Activated CD4-positive, alpha-beta memory T cell treated with anti-CD3 and anti-CD28 coated beads, Interleukin-2, amount 10 ng/mL, durations not matched to agents 7 days and 5 days (primary cell): ENCODE measurements at places on chromosomes 7 and 10. TPM values are rescaled to one million over a fixed set of nuclear protein-coding genes. Genes with fewer than 3 reads are reported as not detected.
A peak's percentile ranks its signal among the peaks of the same experiment; 100 is the strongest.

The PNLIPRP1 gene
- total RNA-seq, result not detected

The GNG11 gene
- not detected for total RNA-seq

The ACSM6 gene
- total RNA-seq, result not detected

The ASZ1 gene
- total RNA-seq, result not detected

The PAPSS2 gene
- total RNA-seq, result 0.13 TPM

The AGMO gene
- not detected for total RNA-seq

The MSANTD7 gene
- total RNA-seq, result 15.5 TPM

The STEAP1B gene
- 0.33 TPM for total RNA-seq

GRCh38 chr10:62852961-62853702 lies 37.0 kb upstream of the EGR2 start:
- peak overlapping the region; percentile 75 for H3K27ac ChIP-seq
- peaks cover 21% of the 10 kb centered on the region for H3K27me3 ChIP-seq
- H3K4me1 ChIP-seq, result peaks cover 63% of the 10 kb centered on the region
- H3K4me3 ChIP-seq, result no peak overlapping the region

DNA sequence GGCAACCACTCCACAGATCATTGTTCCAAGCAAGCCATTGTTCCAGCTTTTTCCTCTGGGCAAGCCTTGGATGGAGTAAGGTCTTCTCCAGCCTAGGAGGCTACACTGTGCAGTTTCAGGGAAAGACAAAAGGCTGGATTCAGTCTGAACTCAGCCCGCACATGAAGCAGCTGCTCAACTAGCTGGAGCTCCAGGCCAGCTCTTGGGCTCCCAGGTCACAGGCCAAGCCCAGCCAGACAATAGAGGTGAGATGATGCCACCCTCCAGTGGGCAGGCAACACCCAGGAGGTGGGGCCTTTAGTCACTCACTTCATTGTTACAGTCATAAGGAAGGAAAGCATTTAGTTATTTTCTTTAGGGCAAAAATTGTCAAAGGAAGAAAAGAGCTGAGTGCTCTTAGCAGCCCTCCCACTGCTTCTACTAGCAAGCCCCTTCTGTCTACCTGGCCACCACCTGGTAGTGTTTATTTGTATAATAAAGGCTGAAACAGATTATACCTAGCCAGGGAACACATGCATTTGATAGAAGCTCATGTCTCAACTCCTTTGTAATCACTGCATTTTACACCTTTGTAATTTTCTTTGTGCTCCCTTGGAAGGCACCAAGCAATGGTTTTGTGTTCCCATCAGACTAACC lies 253.4 kb downstream of the WDR11 start:
- no peaks in the 10 kb centered on the region for H3K36me3 ChIP-seq
- no peak overlapping the region for H3K27ac ChIP-seq
- H3K27me3 ChIP-seq, result no peaks in the 10 kb centered on the region

DNA sequence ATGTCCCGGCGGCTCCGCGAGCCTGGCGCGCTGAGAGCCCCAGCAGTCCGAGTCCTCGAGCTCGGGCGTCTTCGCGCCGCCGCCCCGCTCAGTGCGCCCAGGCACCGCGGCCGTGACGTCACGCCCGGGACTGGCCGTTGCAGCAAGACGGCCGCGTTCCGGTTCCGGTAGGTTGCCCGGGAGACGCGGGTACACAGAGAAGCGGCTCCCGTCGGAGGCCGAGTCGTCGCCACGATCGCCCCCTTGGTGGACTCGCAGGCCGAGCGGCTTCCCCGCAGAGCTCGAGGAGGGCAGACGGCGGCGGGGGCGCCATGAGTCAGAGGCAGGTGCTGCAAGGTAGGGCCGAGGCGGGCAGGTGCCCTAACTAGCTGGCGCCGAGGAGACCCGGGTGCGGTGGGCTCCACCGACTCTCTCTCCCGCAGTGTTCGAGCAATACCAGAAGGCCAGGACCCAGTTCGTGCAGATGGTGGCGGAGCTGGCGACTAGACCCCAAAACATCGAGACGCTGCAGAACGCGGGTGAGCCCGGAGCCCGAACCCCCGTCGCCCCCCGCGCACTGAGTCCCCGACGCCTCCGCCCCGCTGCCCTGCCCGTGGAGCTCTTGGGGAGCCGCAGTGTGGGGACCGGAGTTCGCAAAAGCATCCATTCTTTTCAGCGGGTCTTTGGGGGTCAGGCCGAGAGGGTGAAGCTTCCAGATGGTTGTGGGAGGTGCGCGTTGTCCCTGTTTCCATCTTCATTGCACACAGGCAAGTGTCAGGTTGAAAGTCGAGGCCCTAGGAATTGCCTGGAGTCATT lies at the start of gene SPAG6:
Gene SPAG6 (plus strand): TSS at position 196 of the 795 bp plus-strand sequence. CDS start 116 bp downstream, at position 312.
- peak; percentile 68 for DNase-seq
- peak within 1 kb of the TSS; percentile 1 for H3K27ac ChIP-seq
- peak within 1 kb of the TSS; percentile 64 for H3K4me3 ChIP-seq

DNA sequence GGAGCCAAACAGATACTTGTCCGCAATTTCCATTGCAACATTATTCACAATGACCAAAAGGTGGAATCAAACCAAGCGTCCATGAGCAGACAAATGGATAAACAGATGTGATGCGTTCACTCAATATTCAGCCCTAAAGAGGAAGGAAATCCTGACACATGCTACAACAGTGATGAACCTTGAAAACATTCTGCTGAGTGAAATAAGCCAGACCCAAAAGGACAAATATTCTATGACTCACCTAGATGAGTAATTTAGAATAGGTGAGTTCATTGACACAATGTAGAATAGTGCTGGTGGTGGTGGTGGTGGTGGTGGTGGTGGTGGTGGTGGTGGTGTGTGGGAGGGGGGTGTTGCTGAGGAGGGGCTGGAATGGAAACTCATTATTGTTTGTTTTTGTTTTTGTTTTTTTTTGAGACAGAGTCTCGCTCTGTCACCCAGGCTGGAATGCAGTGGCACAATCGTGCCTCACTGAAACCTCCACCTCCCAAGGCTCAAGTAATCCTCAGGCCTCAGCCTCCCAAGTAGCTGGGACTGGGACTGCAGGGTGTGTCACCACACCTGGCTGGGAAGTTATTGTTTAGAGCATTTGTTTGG lies 28.6 kb downstream of the SMKR1 start:
- peaks cover 3% of the 10 kb centered on the region for H3K27me3 ChIP-seq
- no peak overlapping the region for H3K4me3 ChIP-seq
- H3K27ac ChIP-seq, result peak overlapping the region; percentile 16

GRCh38 chr10:24685958-24686540 lies 37.6 kb downstream of the ARHGAP21 start:
- no peak for DNase-seq
- H3K36me3 ChIP-seq, result peaks cover 3% of the 10 kb centered on the region
- H3K27me3 ChIP-seq, result no peaks in the 10 kb centered on the region
- peaks cover 5% of the 10 kb centered on the region for H3K4me1 ChIP-seq

- no peak overlapping the region for H3K27ac ChIP-seq
- no peak for DNase-seq
- no peaks in the 10 kb centered on the region for H3K4me1 ChIP-seq
- H3K4me3 ChIP-seq, result no peak overlapping the region
- no peaks in the 10 kb centered on the region for H3K27me3 ChIP-seq
These were observed 272.7 kb downstream of the GFRA1 start for GRCh38 chr10:116000151-116000842.

DNA sequence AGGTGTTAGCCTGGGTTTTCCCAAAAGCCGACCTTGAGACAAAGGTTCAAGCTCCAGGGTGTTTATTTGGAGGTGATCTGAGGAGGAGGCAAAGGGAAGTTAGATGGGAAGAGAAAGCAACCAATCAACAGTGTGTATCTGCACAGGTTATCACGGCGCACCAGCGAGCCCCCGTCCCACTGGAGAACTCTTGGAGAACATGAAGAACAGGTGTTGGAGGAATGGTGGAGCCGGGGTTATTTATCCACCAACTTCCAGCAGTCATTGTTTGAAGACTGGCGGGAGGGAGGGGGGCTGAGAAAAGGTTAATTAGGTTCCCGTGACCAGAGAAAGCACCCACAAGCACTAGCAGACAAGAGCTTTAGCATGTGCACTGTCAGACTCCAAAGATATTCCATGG lies 282.5 kb upstream of the FOXK1 start:
- DNase-seq, result no peak
- H3K27me3 ChIP-seq, result no peaks in the 10 kb centered on the region
- H3K4me1 ChIP-seq, result no peaks in the 10 kb centered on the region
- no peaks in the 10 kb centered on the region for H3K36me3 ChIP-seq

DNA sequence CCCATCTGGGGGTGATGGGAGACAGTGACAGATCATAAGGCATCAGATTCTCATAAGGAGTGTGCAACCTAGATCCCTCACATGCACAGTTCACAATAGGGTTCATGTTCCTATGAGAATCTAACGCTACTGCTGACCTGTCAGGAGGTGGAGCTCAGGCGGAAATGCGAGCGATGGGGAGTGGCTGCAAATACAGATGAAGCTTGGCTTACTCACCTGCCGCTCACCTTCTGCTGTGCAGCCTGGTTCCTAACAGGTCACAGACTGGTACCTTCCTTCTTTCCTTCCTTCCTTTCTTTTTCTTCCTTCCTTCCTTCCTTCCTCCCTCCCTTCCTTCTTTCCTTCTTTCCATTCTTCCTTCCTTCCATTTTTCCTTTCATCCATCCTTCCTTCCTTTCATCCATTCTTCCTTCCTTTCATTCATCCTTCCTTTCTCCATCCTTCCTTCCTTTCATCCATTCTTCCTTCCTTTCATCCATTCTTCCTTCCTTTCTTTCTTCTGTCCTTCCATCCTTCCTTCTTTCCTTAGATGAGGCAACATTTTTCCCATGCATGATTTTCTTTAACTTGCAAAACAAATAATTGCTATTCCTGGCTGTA lies 370.0 kb upstream of the AUTS2 start:
- no peaks in the 10 kb centered on the region for H3K36me3 ChIP-seq
- H3K4me1 ChIP-seq, result no peaks in the 10 kb centered on the region
- DNase-seq, result no peak
- no peak overlapping the region for H3K27ac ChIP-seq
- no peaks in the 10 kb centered on the region for H3K27me3 ChIP-seq
- H3K4me3 ChIP-seq, result no peak overlapping the region

DNA sequence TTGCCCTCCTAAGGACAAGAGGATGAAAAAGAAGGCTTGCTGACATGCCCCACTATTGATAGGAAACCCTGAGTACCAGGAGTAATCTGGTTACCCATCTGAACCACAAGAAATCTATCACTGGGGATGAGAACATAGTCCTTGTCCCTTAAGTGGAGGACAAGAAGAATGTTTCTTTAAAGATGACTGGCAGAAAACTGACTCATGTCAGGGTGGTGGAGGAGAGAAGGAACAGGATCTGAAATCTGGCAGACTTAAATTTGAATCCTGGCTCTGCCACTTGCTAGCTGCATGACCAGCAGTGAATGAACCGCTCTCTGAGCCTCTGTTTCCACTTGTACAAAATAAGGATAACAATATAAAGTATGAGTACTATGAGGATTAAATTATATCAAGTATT lies 38.9 kb upstream of the XPNPEP1 start:
- no peak overlapping the region for H3K27ac ChIP-seq
- no peak overlapping the region for H3K4me3 ChIP-seq
- H3K36me3 ChIP-seq, result no peaks in the 10 kb centered on the region
- peaks cover 4% of the 10 kb centered on the region for H3K4me1 ChIP-seq
- no peak for DNase-seq

DNA sequence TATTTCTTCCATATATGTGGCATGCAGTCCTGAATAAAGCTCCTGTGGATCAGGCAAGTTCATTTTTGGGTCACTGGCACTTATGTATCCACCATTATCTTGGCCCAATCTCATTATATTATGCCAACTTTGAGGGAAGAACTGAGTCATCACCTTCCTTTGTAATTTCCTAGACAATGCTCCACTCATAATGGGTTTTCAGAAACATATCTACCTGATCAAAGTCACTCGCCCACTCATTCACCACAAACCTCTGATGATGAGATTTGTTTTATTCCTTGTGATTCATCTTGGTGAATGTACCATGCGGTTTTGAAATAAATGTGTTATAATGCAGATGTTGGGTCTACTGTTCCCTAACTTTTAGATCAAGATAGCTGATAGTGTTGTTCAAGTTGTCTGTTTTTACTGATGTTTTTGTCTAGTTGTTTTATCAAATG lies 525.8 kb downstream of the KIF20B start:
- peaks cover 5% of the 10 kb centered on the region for H3K4me1 ChIP-seq
- no peak overlapping the region for H3K4me3 ChIP-seq
- H3K36me3 ChIP-seq, result no peaks in the 10 kb centered on the region

GRCh38 chr7:128014811-128015210 lies 16.4 kb downstream of the LRRC4 start:
- no peaks in the 10 kb centered on the region for H3K4me1 ChIP-seq
- H3K36me3 ChIP-seq, result peaks cover 6% of the 10 kb centered on the region
- DNase-seq, result no peak
- no peak overlapping the region for H3K27ac ChIP-seq
- no peak overlapping the region for H3K4me3 ChIP-seq

DNA sequence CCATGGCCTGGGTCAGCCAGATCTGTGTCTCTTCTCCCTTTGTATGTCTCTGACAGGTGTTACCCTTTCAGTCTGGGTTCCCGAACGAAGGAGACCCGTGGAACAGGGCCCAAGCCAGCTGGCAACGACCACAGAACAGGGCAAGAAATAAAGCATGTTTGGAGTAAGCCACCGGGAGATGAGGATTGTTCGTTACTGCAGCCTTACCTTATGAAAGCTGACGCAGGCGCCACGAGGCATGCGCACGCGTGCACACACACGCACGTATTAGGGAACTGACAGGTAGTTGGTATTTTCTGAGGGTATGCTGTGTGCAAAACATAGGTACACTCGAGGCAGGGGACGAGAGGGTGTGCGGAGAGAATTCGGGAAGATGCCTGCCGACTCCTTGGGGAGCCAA lies 46.4 kb upstream of the ENO4 start:
- no peak overlapping the region for H3K27ac ChIP-seq
- H3K27me3 ChIP-seq, result peaks cover 5% of the 10 kb centered on the region
- no peaks in the 10 kb centered on the region for H3K4me1 ChIP-seq
- no peak overlapping the region for H3K4me3 ChIP-seq
- no peak for DNase-seq
- no peaks in the 10 kb centered on the region for H3K36me3 ChIP-seq

DNA sequence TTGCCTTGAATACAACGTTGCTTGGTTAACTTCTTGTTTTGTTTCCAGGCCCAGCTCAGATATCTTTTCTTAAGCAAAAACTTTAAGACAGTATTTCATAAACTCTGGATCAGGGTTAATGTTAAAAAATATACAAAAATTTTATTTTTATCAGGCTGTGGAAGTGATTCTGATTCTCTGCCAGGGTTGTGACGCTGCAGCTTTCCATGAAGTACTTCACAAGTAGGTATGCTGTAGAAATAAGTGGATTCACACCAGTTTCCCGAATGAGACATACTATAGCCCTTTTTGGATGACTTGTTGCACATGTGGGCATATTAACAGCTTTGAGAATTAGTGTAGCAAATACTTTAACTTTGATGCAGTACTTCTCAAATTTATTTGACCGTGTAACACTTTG lies 70.1 kb downstream of the CDK14 start:
- no peaks in the 10 kb centered on the region for H3K27me3 ChIP-seq
- no peak overlapping the region for H3K27ac ChIP-seq
- DNase-seq, result no peak
- no peaks in the 10 kb centered on the region for H3K36me3 ChIP-seq
- no peaks in the 10 kb centered on the region for H3K4me1 ChIP-seq
- H3K4me3 ChIP-seq, result no peak overlapping the region

GRCh38 chr10:130066743-130067142 lies 43.9 kb downstream of the C10orf143 start:
- no peak overlapping the region for H3K4me3 ChIP-seq
- H3K27ac ChIP-seq, result no peak overlapping the region
- H3K27me3 ChIP-seq, result no peaks in the 10 kb centered on the region
- no peak for DNase-seq
- no peaks in the 10 kb centered on the region for H3K36me3 ChIP-seq

GRCh38 chr10:49387071-49387470 lies 8.8 kb downstream of the DRGX start:
- no peaks in the 10 kb centered on the region for H3K36me3 ChIP-seq
- no peaks in the 10 kb centered on the region for H3K4me1 ChIP-seq
